ENCODE measurements at places on chromosomes 5 and 9.

GRCh38 chr9:33453286-33453860 lies 6.0 kb upstream of the AQP3 start:
- DNase-seq, result no peak

- no peak for DNase-seq
Observed at GRCh38 chr9:127940593-127940992, 2.9 kb upstream of the DPM2 start.

GRCh38 chr5:67378256-67378655 lies 181.7 kb upstream of the CD180 start:
- no peak for DNase-seq

GRCh38 chr5:154707641-154708040 lies 47.5 kb upstream of the LARP1 start:
- DNase-seq, result no peak

DNA sequence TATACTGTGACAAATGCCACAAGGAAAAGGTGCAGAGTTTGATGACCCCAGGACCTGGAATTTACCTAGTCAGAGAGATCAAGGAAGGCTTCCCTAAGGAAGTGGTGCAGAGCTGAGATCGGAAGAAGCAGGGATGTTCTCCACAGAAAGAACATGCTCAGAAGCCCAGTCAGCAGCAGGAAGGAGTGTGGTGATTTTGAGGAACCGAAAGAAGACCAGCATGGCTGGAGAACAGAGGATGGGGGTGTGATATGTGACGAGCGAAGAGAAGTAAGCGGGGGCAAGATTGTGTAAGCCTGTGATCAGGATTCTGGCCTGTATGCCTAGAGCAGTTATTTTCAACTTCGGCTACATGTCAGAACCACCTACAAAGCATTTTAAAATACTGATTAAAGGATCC lies 18.7 kb upstream of the PIK3R1 start:
- DNase-seq, result no peak

DNA sequence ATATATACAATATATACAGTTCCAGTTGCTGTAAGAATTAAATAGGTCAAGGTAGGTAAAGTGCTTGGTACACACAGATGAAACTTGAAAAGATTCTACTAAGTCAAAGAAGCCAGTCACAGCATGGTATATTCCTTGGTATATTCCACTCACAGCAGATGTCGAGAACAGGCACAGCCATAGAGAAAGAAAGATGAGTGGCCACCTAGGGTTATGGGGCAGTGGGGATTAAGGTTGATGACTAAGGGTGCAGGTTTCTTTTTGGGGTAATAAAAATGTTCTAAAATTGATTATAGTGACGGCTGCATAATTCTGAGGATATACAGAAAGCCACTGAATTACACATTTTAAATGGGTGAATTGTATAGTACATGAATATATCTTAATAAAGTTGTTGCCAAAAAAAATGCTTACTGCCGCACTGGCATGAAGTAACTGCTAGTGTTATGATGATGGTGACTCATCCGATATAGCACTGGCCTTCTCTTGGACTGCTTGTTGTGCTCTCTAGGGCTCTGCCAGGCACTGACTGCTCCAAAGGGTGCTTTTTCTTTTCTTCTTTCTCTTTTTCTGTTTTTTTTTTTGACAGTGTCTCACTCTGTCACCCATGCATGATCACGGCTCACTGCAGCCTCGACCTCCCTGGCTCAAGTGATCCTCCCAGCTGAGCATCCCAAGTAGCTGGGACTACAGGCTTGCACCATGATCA lies 23.5 kb downstream of the TBC1D2 start:
- no peak for DNase-seq

All from GOT3 (cell line).